Heart right ventricle (tissue), 16 donors: ENCODE measurements at places on chromosomes 1 and 21. TPM values are rescaled to one million over a fixed set of nuclear protein-coding genes. Genes with fewer than 3 reads are reported as not detected.
A peak's percentile ranks its signal among the peaks of the same experiment; 100 is the strongest.

DNA sequence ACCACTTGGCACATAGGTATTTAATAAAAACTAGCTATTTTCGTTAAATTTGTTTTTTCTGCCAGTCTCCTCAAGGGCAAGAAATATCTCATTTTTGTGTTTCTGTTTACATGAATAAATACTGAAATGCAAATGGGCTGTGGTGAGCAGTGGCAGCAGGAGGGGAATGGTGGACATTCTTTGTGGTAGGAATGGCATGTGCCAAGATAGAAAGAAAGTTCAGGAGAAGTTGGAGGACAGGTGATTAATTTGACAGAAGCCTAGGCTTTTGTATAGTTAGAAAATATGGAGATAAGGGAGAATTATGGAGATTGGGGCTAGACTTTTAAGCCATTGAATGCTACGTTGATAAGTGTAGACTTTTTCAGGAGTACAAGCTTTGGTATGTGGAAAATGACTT lies 8.6 kb downstream of the RAP1A start:
- DNase-seq, result no peak

GRCh38 chr1:94686882-94687281 lies 133.3 kb upstream of the SLC44A3 start:
- DNase-seq, result no peak

DNA sequence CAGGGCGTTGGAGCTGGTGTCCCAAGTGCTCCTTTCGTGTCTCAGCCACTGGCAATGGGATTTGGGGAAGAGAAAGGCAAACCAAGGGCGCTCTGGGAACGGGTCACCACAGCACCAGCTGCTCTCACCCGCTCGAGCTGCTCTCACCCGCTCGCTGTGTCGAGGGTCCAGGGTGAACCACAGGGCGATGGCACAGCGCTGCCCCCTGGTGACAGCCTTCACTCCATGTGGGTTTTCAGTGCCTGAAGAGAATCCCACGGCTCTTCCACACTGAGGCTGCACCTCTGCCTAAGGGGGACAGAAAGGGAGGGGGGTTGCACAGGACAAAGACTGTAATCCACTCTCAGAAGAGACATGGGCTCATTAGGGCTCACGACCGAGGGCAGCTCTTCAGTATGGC lies 7.1 kb upstream of the CLDN19 start:
- DNase-seq, result peak; percentile 52

GRCh38 chr1:118999348-119000071 lies 11.4 kb upstream of the TBX15 start:
- no peak for DNase-seq

GRCh38 chr1:192225703-192226102 lies 67.4 kb downstream of the RGS18 start:
- no peak for DNase-seq

CNR2 gene
- total RNA-seq, result not detected

S100A2 gene
- total RNA-seq, result 1.2 TPM

SELL gene
- 1.3 TPM for total RNA-seq
